ENCODE measurements at places on chromosomes 1 and 21. TPM values are rescaled to one million over a fixed set of nuclear protein-coding genes. Genes with fewer than 3 reads are reported as not detected.

DNA sequence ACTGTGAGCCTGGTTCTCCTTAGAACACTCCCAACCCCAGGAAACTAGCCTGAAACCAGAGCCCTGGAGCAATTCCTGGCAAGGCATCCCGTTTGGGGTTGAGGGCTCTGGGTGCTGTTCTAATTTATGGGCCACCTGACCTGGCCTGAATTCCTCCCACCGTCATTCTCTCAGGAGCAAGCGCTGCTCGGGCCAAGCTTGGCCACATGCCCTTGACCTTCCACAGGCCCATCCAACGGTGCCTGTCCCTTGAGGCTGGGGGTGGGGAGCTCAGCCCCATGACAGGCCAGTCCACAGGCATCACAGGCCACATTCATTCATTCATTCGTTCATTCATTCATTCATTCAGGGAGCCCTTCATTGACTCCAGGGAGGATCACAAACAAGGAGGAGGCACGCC, 5.3 kb downstream of the PADI2 start:
- DNase-seq: no peak

SARS1 gene
- 235 TPM for polyA plus RNA-seq

IQCC gene
- polyA plus RNA-seq: 12.4 TPM

LYSMD1 gene
- 6.2 TPM for polyA plus RNA-seq

DNA sequence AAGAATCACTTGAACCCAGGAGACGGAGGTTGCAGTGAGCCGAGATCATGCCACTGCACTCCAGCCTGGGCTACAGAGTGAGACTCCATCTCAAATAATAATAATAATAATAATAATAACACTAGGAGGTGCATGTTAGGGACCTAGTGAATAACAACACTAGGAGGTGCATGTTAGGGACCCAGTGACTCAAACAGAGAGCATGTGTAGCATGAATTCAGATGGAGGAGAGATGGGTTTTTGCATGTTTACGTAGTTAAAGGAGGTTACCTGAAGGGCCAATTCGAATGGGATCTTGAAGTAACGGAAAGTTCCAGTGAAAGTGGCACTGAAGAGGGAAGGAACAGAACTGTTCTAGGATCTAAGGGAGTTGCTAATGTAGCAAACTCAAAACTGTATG, 7.1 kb upstream of the KCNK1 start:
- DNase-seq: no peak

GRCh38 chr1:102800406-102800805, 307.9 kb downstream of the COL11A1 start:
- DNase-seq: no peak

DNA sequence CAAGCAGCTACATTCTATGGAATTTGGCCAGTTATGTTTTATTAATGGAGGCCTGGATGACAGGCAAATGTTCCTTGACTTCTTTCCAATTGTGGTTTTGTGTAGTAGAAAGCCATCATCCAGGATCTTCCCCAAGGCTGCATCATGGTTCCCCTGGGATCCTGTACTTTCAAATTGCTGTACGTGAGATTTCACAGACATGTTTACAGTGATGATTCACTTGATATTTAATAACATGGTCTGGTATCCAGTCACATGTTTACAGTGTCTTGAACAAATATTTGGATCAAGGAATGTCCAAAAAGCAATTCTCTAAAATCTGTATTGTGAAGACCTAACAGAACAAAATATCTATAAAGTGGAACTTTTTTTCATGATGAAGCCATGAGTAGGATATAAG, 68.3 kb upstream of the ST6GALNAC3 start:
- no peak for DNase-seq

DENND2D gene
- polyA plus RNA-seq: not detected

All from K562 (cell line).